ENCODE measurements at places on chromosomes 16 and 17.

DNA sequence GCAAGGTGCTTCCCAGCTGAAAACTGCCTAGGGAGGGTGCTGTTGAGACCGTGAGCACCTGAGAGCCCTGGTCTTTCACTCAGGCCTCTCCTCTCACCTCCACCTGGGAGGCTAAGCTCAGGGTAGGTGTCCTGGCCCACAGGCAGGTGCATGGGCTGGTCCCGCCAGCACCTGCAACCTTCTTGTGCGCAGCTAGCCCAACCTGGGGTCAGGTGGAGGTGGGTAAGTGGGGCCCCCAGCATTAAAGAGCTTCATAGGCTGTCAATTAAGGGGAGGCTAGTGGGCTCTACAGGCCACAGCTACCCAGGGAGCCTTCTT is 8.7 kb downstream of the ADCY7 start:
- DNase-seq = no peak

GRCh38 chr16:30395992-30396585 is 869 bp downstream of the ZNF48 start:
- DNase-seq = no peak

- no peak for DNase-seq
Observed at GRCh38 chr16:48001324-48001895, 154.4 kb downstream of the ABCC12 start.

DNA sequence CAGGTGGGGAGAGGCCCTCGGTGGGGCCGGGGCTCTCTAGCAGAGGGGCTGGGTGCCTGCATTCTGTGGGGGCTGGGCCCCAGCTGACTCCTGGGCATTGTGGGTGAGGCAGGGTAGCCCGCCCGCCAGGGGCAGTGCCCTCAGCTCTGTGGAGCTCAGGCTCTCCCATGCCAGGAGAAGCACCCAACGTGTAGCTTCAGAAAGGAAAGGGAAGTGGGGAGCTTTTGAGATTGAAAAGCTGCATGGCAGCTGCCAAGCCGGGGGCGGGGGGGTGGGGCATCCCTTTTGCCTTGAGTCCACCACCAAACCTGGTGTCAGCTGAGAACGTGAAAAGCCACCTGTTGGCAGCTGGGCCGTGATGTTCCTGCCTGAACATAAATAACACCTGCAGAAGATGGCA is 192.1 kb upstream of the CIBAR2 start:
- DNase-seq = no peak

DNA sequence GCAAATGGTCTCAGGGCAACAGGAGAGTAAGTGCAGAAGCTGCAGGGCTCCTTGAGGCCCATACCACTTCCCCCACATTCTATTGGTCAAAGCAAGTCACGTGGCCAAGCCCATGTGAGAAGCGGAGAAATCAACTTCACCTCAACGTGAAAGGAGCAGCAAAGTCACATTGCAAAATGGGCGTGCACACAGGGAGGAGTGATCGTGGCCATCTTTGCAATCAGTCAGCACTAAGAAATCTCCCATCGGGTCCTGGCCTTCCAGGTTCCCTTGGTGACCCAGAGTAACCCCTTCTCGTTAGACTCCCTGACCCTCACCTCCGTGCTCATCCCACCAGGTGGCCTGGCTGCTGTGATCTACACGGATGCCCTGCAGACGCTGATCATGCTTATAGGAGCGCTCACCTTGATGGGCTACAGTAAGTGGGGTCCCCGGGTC is 38.0 kb downstream of the SLC5A11 start:
- DNase-seq = no peak

GRCh38 chr16:24493821-24494220 is 45.5 kb upstream of the RBBP6 start:
- no peak for DNase-seq

DNA sequence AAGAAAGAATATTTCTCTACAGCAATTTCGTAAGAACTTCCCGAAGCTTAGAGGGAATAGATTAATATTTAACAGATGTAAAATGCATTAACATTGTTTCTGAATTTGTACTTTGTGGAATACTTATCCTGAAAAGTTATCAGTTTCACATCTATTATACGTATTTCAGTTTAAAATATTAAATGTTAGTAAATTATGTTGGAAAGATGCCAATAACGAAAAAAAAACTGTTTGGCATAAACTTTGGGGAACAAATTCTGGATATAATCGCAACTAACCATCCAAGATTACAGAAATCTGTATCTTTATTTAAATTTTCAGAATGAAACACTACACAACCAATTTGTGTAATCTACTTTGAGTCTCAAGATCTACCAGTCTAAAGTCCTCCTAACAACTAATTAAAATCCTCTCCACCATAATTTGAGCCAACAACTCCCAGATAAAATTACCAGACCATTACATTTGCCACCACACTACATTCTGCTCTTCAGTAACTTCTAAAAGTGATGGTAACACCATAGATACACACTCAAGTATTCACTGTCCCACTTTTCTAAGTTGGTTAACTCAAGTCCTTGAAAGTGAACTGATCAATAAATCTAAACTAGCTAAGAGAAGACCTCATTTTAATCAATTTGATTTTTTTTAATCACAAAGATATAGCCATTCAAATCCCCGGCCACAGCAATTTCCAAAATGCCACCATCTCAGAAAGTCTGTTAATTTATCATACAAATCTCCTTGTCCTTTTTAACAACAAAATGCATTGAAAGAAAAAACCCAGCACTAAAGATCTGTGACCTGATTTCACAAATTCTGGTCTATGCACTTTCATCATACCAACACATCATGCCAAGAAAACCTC is 2.0 kb downstream of the SIAH1 start:
- no peak for DNase-seq

Measured in NCI-H1694 treated with DMSO at 0.1 percent for 48 hours (cell line).